ENCODE measurements at places on chromosomes 3 and 15. TPM values are rescaled to one million over a fixed set of nuclear protein-coding genes. Genes with fewer than 3 reads are reported as not detected.

GRCh38 chr15:87099916-87100315 is 1020.2 kb downstream of the AGBL1 start:
- no peak overlapping the region for H3K27ac ChIP-seq
- DNase-seq = no peak
- H3K36me3 ChIP-seq = no peaks in the 10 kb centered on the region
- no peaks in the 10 kb centered on the region for H3K27me3 ChIP-seq
- H3K4me1 ChIP-seq = no peaks in the 10 kb centered on the region

- H3K27me3 ChIP-seq = no peaks in the 10 kb centered on the region
- H3K4me3 ChIP-seq = no peak overlapping the region
- DNase-seq = no peak
- H3K36me3 ChIP-seq = no peaks in the 10 kb centered on the region
- H3K27ac ChIP-seq = no peak overlapping the region
Observed at GRCh38 chr15:83837945-83838571, 184.1 kb downstream of the ADAMTSL3 start.

- no peaks in the 10 kb centered on the region for H3K36me3 ChIP-seq
- no peaks in the 10 kb centered on the region for H3K27me3 ChIP-seq
- H3K4me1 ChIP-seq = peaks cover 39% of the 10 kb centered on the region
- H3K27ac ChIP-seq = no peak overlapping the region
- H3K4me3 ChIP-seq = no peak overlapping the region
- DNase-seq = no peak
Observed at GRCh38 chr15:78056714-78057269, 20.7 kb downstream of the TBC1D2B start.

DNA sequence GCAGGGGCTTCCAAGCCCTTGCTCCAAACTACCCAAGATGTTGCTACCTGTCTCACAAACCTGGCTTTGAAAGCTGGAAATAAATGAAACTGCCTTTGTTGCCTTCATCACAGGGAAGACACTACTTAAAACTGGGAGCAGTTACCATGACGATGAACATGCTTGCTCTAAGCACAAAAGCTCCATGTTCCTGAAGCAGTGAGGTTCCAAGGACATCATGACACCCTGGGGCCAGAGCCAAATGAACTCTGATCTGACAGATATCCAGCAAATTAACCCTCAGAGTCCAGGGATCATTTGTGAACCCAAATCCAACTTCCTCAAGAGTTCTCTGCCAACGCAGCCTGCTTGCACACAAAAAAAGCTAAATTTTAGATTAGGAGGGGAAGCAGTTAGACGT is 10.7 kb downstream of the TRAIP start:
- H3K4me3 ChIP-seq = no peak overlapping the region
- no peak for DNase-seq
- H3K27me3 ChIP-seq = no peaks in the 10 kb centered on the region
- no peaks in the 10 kb centered on the region for H3K36me3 ChIP-seq

DNA sequence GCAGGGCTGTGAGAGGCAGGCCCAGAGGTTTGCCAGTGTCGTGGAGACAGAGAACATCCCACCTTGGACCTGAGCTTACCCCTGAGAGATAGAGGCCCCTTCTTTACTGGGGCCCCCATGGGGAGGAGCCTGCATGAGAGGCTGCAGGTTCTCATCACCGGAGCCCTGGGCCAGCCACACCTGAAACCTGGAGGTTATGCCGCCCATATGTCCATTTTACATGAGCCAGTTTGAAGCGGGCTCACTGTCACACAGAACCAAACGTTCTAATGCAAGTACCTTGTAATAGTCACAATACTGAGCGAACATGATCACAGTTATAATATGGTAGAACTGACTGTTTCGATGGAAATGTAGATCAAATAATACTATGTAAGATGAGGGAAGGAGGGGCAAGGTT is 6.3 kb upstream of the IQSEC1 start:
- no peaks in the 10 kb centered on the region for H3K36me3 ChIP-seq
- no peaks in the 10 kb centered on the region for H3K4me1 ChIP-seq
- H3K27me3 ChIP-seq = peaks cover 4% of the 10 kb centered on the region
- no peak overlapping the region for H3K27ac ChIP-seq
- no peak for DNase-seq

DNA sequence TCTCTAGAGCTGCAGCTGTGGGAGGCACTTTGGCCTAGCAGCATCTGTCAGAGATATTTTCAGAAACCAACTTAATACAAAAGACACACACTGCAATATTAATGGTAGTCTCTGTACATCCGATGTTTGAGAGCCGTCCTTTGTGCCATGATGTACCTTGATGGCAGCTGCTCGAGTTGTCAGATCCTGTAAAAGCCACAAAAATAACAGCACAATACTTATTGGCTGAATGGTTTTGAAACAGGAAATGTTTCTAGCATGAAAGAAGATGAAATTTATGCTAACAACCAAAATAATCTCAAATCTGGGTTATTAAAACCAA is 445.5 kb upstream of the TBL1XR1 start:
- no peak for DNase-seq
- H3K36me3 ChIP-seq = no peaks in the 10 kb centered on the region
- H3K4me3 ChIP-seq = no peak overlapping the region
- peaks cover 8% of the 10 kb centered on the region for H3K4me1 ChIP-seq

DNA sequence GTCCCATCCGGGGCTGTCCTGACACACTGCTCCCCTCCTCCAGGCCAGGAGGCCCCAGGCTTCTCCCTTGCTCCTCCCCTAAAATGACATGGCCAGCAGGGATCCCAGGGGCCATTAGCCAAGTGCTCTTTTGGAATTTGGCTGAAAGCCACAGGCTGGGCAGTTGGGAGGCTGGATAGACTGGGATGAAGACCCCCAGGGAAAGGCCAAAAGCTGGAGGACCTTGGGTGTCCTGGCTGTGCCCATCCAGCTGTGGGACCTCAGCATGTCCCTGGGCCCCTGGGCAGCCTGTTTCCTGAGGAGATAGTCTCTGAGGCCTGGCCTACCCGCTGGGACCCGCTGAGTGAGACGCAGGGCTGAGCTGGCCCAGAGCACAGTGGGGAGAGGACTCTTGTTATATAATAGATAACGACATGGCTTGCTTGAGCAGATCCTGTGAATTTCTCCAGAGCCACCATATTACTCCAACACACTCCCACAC is 5.7 kb upstream of the PDE8A start:
- no peak overlapping the region for H3K4me3 ChIP-seq
- no peak for DNase-seq
- H3K4me1 ChIP-seq = no peaks in the 10 kb centered on the region
- H3K36me3 ChIP-seq = no peaks in the 10 kb centered on the region
- no peak overlapping the region for H3K27ac ChIP-seq

DNA sequence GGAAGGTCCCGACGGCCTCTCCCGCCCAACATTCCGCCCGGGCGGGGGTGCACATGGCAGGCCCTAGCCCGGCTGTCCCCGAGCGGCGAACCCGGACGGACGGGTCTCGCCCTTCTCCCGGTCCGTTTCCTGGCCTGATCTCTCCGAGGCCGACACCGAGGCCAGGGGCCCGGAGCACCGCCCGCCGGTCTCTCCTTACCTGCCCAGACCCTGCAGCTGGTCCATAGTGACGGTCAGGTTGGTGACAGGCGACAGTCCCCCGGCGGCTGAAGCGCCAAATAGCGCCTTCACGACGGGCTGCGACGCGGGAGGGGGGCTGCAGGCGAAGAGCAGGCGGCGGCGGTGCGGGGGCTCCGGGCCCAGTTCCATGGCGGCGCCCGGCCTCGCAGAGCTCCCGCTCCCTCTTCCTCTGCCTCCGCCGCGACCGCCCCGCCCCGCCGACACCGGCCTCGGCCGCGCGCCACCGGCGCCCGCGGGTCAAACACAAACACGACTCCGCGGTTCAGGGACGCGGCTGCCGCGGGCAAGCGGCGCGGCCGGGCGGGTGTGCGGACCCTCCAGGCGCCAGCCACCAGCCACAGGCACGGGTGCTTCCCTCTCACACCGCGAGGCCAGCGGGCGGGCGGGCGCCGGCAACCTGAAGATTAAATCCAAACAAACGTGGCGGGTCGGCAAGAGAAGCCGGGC is 495 bp downstream of the CDC25A start:
- H3K36me3 ChIP-seq = no peaks in the 10 kb centered on the region
- peak overlapping the region; percentile 76 for H3K4me3 ChIP-seq
- H3K27me3 ChIP-seq = no peaks in the 10 kb centered on the region
- H3K4me1 ChIP-seq = no peaks in the 10 kb centered on the region

- no peaks in the 10 kb centered on the region for H3K36me3 ChIP-seq
- no peak for DNase-seq
- H3K27me3 ChIP-seq = no peaks in the 10 kb centered on the region
- peaks cover 3% of the 10 kb centered on the region for H3K4me1 ChIP-seq
Observed at GRCh38 chr3:183287301-183287971, 34.4 kb downstream of the B3GNT5 start.

DNA sequence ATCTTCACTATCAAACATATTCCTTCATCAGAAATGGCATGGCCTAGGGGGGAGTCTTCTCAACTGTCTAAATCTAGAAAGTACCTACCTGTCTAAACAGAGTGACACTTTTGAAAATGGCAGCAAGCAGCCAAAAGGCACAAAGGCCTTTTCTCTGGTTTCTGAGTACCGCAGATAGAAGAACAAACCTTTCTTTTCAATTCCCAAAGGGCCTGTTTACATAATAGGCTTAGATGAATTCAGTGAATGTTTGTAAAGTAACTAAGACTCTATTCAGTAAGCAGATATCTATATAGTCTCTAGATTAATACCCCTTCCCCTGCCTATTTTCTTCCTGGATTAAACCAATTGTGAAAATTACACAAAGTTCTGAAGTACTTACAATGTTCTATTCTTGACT is 7.1 kb downstream of the MYEF2 start:
- no peaks in the 10 kb centered on the region for H3K36me3 ChIP-seq
- no peak overlapping the region for H3K27ac ChIP-seq

DNA sequence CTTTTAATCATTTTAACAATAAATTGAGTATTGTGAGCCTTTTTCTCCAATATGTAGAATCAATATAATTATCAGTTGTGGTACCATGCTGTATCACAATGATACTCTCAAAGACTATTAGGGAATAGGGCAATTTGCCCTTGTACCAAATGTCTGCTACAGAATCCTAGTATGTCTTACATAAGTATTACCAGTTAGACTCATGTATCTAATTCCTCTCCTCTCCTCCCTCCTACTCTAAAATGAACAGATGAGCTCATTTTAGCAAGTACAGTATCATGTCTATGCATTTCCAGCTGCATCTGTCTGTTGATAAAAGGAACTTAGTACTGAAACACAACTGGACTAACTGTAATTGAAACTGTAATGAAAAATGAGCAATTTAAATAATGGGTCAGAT is 124.3 kb upstream of the ATP11B start:
- H3K27ac ChIP-seq = no peak overlapping the region
- no peaks in the 10 kb centered on the region for H3K4me1 ChIP-seq
- peaks cover 2% of the 10 kb centered on the region for H3K27me3 ChIP-seq
- no peak overlapping the region for H3K4me3 ChIP-seq

GRCh38 chr3:13749063-13749764 is 130.7 kb downstream of the WNT7A start:
- DNase-seq = no peak
- H3K36me3 ChIP-seq = no peaks in the 10 kb centered on the region
- no peak overlapping the region for H3K4me3 ChIP-seq
- no peak overlapping the region for H3K27ac ChIP-seq

- no peak overlapping the region for H3K27ac ChIP-seq
- no peaks in the 10 kb centered on the region for H3K36me3 ChIP-seq
- H3K27me3 ChIP-seq = no peaks in the 10 kb centered on the region
- peaks cover 7% of the 10 kb centered on the region for H3K4me1 ChIP-seq
Observed at GRCh38 chr3:76756577-76756976, 283.3 kb upstream of the ROBO2 start.

DNA sequence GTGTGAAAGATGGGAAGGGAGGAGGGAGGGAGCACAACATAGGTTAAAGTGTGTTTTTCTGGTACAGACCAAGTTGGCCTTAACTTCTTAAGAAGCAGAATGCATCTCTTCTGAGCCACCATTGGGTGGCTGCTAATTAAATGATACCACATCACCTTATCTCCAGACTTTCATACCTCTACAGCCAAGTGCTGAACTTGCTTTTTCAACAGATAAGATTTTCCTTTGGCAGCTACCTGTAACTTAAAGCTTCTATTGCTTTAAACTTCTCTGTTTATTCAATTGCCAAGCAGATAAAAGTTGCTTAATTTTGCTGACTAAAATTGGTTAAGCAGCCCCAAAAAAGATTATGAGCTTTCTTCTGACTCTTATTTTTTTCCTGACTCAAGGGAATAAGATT is 292.4 kb upstream of the SGO1 start:
- DNase-seq = peak; percentile 17
- no peaks in the 10 kb centered on the region for H3K27me3 ChIP-seq
- no peaks in the 10 kb centered on the region for H3K4me1 ChIP-seq
- H3K4me3 ChIP-seq = no peak overlapping the region

DNA sequence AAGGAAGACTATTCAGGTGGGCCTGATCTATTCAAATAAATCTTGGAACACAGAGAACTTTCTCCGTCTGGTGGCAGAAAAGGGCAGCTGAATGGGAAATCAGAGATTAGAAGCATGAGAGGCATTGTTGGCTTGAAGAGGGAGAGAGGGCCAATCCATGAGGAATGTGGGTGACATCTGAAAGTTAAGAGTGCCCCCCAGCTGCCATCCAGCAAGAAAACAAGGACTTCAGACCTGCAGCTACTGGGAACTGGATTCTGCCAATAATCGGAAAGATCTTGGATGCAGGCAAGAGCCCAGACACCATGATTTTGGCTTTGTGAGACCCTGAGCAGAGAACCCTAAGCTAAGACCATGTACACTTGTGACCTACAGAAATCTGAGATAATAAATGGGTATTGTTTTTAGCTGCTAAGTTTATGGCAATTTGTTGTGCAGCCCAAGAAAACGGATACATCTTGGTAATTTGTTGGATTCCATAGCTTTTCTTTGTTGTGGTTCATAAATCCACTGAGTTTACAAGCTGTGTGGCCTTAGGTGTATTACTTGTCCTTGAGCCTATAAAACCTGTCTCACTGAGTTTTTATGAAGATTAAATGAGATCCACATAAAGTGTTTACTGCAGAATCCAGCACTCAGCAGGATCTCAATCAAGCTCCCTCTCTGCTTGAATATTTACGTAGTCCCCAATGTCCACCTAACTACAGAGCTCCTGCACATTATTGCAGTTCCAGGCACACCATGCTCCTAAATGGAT is 82.1 kb upstream of the PRTG start:
- DNase-seq = peak; percentile 6
- no peaks in the 10 kb centered on the region for H3K4me1 ChIP-seq
- no peaks in the 10 kb centered on the region for H3K27me3 ChIP-seq
- no peaks in the 10 kb centered on the region for H3K36me3 ChIP-seq
- H3K4me3 ChIP-seq = no peak overlapping the region
- no peak overlapping the region for H3K27ac ChIP-seq

DNA sequence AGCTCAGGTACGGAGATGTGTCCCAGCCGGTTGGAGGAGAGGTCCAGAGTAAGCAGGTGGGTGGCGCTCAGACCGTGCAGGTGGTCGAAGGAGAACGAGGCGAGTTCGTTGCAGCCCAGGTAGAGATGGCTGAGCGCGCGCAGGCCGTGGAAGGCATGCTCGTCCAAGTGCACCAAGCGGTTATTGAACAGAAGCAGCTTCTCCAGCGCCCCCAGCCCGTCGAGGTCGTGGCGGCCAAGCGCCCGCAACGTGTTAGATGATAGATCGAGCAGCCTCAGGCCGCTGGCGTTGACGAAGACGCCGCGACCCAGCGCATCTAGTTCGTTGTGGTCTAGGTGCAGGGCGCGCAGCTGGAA is 648 bp downstream of the AMIGO3 start:
- no peaks in the 10 kb centered on the region for H3K36me3 ChIP-seq
- DNase-seq = peak; percentile 27
- peaks cover 25% of the 10 kb centered on the region for H3K4me1 ChIP-seq
- H3K27ac ChIP-seq = peak overlapping the region; percentile 23
- no peaks in the 10 kb centered on the region for H3K27me3 ChIP-seq

The CCR8 gene
- polyA plus RNA-seq = 0.06 TPM

The CHDH gene
- 2.8 TPM for polyA plus RNA-seq

The NEK10 gene
- 3.5 TPM for polyA plus RNA-seq

The TRIP4 gene
- polyA plus RNA-seq = 17.0 TPM

The FANCD2OS gene
- not detected for polyA plus RNA-seq

The FRG2C gene
- not detected for polyA plus RNA-seq

The GLDN gene
- 10.5 TPM for polyA plus RNA-seq

The GALNT15 gene
- 8.4 TPM for polyA plus RNA-seq

The SLC6A20 gene
- polyA plus RNA-seq = 2.7 TPM
